MG63 (cell line): ENCODE measurements at places on chromosomes 5 and 9. TPM values are rescaled to one million over a fixed set of nuclear protein-coding genes. Genes with fewer than 3 reads are reported as not detected.

BTNL8 gene
- total RNA-seq = not detected in 2 replicates

- peak; percentile 49 for DNase-seq
Measured at GRCh38 chr9:86983249-86983619, 35.9 kb upstream of the GAS1 start.

- DNase-seq = no peak
Measured at GRCh38 chr5:15191012-15191411, 309.0 kb upstream of the FBXL7 start.

DNA sequence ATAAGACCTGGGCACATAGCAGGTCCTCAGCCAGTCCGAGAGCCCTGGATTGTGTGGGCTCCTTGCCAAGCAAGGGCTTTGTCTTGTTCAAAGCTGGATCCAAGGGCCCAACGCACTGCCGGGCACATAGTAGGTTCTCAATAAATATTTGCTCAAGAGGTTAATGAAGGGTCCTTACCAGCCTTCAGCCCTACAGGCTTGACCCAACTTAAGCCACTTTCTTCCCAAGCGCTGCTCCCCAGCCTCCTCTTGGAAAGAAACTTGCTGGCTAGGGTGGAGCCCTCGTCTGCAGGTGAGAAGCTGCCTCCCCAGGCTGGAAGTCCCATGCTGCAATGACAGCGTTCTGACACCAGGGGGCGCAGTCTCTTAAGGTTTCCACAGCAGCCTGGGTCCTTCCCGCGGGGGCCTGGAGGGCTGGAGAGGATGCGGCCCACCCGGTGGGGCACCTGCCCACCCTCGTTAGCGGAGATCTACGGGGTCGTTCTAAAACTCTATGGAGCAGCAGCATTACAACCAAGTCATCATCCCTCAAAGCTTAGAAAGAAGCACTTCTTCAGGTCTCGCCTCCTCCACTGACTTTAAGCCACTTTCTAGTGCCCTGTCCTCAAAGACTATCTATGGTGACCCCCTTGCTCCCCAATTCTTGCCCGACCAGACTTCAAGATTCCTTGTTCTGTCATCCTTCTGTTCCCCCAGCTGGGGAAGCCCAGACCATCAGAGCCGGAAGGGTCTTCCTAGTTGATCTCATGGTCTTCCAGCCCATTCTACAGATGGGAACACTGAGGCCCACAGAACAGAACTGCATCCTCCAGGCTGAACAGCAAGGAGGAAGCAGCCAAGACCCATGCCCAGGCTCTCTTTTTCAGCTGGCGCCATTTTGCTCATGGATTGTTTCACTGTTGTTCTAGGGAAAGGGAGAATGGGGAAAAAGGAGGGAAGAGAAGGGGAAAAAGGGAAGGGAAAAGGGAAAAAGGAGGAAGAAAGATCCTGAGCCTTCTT, 115.4 kb downstream of the LHX2 start:
- DNase-seq = peak; percentile 56

SOX30 gene
- not detected in 2 replicates for total RNA-seq

DNA sequence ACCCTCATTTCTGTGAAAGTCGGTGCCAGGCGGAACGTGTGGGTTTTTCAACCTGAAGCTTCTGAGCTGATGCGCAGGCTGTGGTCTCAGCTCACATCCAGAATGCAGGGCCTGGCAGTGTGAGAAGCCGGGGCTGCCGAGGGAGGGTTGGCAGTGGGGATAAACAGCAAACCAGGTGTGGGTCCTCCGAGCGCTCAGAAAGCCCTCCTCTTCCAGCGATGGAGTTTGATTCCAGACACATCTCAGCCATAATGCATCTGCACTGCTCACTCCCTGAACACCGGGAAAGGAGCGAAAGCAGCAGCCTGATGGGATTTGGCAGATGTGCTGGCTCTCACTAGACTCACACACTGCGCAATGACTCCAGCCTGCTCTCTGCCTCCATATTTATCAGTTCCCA, 280.1 kb downstream of the HSPA4 start:
- DNase-seq = no peak

DNA sequence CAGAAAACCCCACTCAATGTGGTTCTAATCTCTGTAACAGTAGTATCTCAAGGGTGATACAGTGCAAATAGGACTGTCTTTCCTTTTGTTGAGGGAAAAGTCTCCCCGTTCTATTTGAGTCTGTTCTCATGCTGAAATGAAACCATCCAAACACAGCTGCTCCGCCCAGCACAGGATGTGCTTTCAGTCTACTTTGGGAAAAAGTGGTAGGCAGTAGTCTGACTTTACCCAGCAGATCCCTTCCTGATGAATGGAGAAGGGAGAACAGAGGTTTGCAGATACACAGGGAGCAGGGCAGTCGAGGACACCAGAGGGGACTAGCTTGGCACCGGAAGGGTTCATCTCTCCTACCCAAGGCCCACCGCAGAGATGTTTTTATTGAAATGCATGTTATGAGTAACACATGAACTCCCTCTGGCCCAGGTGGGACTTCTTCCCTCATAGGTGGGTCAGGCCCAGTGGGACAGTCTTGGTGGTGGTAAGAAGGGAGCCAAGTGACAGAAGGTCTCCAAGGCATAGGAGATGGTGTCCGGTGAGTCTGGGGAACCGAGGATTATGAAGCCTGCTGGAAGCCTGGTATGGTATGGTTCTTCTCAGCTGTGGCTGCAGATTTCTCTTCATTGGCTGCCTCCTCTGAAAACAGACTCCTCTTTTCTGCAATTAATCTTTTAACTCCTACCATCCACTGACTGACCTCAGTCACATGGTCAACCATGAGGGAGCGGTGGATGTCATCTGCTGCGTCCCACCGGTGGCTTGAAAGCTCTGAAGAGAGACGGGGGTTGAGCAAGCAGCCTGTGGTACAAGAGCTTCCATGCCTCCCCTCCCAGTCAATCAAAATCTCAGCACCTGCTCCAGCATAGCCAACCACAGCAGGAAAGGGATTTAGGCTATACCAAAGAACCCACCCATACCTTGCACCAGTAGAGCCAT, 3.0 kb downstream of the EIF4EBP3 start:
- DNase-seq = no peak

GRCh38 chr9:1231998-1232919, 182.1 kb downstream of the DMRT2 start:
- peak; percentile 87 for DNase-seq

DNA sequence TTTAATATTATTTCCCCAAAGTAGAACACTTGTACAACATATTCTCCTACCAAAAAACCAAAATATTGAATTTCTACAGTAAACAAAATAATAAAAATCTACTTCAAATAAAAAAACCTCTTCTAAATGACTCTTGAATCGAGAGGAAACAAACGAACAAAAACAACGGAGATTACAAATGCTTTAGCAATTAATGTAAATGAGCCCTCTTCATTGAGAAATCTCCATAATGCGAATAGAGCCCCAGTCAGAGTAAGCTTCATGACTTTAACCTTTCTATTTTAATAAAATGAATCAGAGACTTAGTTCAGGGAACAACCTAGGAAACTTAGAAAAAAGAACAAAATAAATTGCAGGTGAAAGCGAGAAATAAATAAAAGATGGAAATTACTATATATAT, 129.3 kb upstream of the SEMA6A start:
- no peak for DNase-seq

GRCh38 chr9:14383294-14383693, 69.4 kb upstream of the NFIB start:
- peak; percentile 86 for DNase-seq

LCN9 gene
- not detected in 2 replicates for total RNA-seq

OBP2B gene
- total RNA-seq = not detected in 2 replicates

DNA sequence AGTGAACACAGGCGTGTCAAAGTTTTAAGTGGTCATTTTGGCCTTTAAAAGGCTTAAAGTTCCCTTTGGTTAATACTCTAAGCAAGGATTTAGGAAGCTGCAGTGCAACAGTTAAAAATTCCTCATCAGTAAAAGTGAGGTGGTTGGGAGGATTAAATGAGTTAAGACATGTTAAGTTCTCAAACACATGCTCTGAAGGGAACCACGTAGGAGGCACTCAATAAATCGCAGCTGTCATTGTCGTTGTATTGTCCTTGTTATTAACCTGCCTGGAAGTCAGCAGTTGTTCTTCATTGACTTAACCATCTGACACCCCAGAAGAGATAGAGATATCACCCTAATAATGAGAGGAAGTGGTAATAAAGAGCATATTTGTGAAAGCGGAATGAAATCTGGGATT, 247.5 kb downstream of the MARCHF11 start:
- DNase-seq = no peak

DNA sequence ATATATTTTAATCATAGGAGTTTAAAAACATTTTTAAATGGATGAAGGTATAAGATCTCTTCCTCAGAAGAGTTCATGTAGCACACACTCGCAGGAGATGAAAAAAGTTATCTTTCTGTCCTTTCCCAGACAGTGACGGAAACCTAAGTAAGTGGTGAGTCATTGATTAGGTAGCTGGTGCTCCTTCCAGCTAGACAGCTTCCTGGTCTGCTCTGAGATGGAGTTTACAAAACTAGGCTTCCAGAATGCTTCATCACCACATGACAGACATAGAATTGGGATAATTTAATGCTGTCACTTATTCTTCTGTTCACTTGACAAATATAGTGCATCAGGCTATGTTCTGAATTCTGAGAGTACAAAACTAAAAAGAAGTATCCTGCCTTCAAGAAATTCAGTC, 2393.0 kb upstream of the C9orf72 start:
- no peak for DNase-seq

- DNase-seq = peak; percentile 27
Measured at GRCh38 chr5:8458038-8458383, 589.1 kb downstream of the MTRR start.

GRCh38 chr9:34647651-34648050, 1.2 kb downstream of the GALT start:
- no peak for DNase-seq

GRCh38 chr5:84364043-84364442, 20.6 kb downstream of the EDIL3 start:
- no peak for DNase-seq

DNA sequence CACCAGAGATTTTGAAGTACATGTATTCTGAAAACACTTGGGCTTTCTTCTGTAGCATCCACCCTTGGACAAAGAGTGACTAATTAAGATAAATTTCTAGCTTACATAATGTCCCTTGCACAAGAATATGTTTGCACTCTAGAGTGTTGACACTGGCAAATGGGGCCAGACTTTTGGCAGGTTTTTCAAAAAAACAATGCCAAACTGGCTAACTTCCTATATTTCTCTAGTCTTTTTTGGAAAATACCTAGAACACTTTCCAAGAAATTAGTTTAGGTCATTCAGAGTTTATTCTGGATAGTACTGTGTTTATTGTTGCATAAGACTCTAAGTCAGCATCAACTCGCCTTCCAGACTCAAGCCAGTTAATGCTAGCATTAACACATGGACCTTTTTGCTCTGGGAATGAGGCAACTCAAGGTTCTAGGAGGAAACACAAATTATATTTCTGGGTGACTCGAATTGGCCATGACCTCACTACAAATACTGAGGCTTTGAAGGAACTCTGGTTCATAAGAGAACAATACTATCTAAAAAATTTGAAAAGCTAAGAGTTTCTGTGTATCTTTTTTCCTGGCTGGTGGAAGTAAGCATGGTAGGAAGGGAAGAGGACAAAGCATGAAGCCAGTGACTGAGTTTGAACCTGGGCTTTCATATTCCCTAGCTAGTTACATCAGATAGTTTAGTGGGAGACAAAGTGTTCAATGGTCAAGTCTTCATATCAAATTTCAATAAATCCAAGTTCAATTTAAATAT, 101.6 kb downstream of the NREP start:
- DNase-seq = peak; percentile 61

STKLD1 gene
- total RNA-seq = not detected in 2 replicates

DNA sequence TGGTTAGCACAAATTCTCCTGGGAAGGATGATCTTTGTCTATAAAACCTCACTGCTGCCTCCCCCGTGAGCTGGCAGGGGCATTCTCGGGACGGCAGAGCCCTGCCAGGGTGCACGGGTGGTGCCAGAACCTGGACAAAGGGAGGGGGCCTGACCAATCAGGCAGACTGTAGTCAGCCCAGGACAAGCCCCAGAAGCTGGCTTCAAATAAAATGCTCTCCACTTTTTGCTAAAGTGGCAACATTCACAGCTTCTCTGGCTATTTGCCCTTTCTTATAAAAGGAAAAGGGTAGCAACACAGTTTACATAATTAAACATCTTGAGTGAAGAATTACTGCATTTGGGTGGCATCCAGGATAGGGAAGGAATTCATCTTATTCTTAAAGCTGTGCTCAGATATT, 14.4 kb downstream of the IL9 start:
- DNase-seq = peak; percentile 68

TCERG1 gene
- total RNA-seq = 20.8 and 48.8 TPM in 2 replicates

DNA sequence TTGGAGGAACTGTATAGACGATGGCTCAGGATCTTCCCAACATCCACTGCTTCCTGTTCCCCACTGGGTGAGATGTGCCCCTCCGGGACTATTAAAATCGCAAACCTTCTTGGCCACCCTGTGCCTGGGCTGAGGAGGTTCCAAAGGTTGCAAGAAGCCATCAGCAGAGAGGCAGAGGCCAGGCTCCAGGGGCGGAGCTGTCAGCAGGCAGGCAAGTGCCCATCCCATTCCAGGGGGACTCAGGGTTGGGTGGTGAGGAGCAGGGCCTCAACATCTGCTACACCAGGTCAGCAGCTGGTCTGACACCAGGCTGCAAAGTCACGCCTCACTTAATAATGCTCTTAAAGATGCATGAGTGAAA, 2.2 kb downstream of the BTNL3 start:
- no peak for DNase-seq

DNA sequence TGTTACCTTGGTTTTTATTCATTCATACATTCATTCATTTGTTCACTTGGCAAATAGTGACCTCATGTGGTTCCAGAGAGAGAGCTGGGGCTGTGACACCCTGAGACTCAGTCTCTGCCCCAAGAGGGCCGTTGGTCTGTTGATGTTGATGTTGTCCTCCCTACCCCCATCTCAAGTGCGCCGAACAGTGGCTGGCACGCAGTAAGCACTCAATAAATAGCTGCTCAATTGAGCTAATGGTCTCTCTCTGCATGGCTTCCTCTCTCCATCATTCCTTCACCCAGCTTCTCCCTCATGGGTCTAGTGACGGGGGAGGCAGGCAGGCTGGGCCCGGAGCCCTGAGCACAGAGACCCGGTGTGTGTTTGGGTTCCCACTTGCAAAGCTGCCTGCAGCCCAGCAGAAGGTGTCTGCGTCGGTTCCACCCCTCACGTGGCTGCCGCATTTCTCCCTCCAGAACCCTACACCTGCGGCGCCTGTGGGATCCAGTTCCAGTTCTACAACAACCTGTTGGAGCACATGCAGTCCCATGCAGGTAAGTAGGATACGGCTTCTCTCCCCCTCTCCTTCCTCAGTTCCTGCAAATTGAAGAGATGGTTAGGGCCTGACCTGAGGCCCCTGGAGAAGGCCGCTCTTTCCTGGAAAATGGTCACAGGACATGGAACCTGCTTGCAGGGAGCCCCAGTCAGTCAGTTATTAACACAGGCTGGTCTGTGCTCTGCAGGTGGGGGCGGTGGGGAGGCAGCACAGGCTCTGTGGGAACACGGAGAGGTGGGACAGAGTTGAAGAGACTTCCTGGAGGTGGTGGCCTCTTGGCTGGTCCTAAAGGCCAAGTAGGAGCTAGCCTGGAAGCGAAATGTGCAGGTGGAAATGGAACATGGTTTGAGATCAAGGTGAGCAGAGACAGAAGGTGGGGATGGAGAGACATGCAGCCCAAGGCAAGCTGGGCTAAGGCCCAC, 42.0 kb downstream of the AMBP start:
- DNase-seq = no peak

ARL14EPL gene
- total RNA-seq = not detected in 2 replicates

WDR38 gene
- not detected in 2 replicates for total RNA-seq

ANKS6 gene
- 7.8 and 29.1 TPM in 2 replicates for total RNA-seq
